Stimulated activated CD8-positive, alpha-beta memory T cell treated with anti-CD3 and anti-CD28 coated beads, Interleukin-4, amount 100 ng/mL, for 1 hour (primary cell): ENCODE measurements at places on chromosomes 13 and 19.

- DNase-seq, result no peak
These were observed 955.1 kb downstream of the DIAPH3 start for GRCh38 chr13:59208405-59209195.

GRCh38 chr19:58330458-58330857 is 3.7 kb downstream of the ZSCAN22 start:
- DNase-seq, result no peak

GRCh38 chr19:37932985-37933936 is 26.3 kb downstream of the SIPA1L3 start:
- no peak for DNase-seq

GRCh38 chr19:18339723-18340122 is 675 bp upstream of the PGPEP1 start:
- no peak for DNase-seq

DNA sequence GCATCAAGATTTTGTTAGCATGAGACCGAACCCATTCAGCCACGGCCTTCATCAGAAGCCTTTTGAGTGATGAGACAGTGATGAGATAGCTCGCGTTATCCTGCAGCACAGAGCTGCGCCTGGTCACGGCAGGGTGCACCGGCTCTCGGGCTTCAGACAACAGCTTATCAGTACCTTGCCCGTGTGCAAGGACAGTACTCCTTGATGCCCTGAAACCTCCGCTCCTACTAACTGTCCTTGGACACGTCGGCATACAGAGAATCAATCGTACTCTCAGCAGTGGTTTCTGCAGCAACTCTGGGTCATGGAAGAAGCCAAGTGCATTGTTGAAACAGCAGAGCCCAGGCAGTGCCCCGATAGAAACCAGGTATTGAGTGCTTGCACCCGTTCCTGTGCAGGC is 40.7 kb downstream of the IRS2 start:
- no peak for DNase-seq

DNA sequence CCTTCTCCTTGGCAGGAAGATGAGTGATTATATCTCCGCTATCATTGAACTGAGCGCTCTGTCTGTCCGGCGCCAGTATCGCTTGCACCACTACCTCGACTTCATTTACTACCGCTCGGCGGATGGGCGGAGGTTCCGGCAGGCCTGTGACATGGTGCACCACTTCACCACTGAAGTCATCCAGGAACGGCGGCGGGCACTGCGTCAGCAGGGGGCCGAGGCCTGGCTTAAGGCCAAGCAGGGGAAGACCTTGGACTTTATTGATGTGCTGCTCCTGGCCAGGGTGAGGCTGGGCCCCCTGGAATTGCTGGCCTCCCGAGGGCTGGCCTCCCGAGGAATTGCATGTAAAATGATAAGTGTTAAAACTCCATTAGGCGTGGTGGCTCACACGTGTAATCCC is 32.1 kb downstream of the CYP4F22 start:
- DNase-seq, result no peak

GRCh38 chr19:13069415-13070359 is 33.0 kb downstream of the LYL1 start:
- DNase-seq, result no peak

GRCh38 chr13:46168783-46169182 is 13.2 kb downstream of the LCP1 start:
- DNase-seq, result no peak

DNA sequence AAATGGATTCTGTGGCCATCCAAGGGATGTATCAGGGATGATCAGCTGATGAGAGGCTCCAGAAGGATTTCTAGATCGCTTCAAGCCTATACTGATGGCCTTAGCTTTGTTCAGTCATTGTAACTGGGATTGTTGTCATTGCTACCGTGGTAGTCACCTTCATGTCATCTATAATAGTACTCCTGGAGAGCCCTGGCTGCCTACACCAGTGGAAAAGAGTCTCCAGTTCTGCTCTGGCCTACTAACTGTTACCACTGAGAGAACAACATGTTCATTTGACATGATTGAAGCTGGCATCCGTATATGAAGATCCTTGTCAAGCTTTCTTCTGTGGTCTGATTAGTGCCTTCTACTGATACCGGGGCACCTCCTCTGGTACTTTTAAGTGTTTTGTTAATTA is 131.3 kb downstream of the B3GLCT start:
- DNase-seq, result no peak

DNA sequence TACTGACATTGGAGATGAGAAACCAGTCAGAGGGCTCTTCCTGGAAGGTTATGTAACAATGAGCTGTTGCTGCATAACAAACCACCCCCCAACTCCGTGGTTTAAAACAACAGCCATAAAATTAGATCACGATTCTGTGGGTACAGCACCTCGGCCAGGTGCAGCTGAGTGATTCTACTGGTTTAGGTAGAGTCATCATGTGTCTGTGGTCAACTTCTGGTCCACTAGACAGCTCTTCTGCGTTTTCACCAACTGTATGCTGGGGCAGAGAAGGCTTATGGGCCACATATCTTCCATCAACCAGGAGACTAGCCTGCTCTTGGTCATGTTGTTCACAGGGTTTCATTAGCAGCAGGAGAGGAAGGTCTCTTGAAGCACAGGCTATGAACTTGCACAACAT is 585.5 kb downstream of the KCTD12 start:
- no peak for DNase-seq

DNA sequence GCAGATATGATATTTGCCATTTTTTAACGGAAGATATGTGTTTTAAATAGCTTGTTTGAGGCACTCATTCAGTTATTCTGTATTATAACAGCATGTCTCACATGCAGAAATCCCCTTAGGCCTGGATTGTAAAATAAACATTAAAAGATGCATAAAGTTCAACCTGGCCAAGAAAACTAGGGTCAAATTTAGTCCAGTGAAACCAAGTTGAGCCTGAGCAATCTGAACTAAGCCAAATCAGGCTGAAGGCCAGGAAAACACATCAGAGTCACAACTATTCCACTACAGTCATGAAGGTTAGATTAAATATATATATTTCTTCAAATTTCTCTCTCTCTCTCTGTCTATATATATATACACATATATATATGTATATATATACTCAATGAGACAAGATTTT is 504.8 kb downstream of the SLITRK1 start:
- DNase-seq, result no peak

- no peak for DNase-seq
These were observed 15.8 kb downstream of the GRIK5 start for GRCh38 chr19:42054205-42054604.

DNA sequence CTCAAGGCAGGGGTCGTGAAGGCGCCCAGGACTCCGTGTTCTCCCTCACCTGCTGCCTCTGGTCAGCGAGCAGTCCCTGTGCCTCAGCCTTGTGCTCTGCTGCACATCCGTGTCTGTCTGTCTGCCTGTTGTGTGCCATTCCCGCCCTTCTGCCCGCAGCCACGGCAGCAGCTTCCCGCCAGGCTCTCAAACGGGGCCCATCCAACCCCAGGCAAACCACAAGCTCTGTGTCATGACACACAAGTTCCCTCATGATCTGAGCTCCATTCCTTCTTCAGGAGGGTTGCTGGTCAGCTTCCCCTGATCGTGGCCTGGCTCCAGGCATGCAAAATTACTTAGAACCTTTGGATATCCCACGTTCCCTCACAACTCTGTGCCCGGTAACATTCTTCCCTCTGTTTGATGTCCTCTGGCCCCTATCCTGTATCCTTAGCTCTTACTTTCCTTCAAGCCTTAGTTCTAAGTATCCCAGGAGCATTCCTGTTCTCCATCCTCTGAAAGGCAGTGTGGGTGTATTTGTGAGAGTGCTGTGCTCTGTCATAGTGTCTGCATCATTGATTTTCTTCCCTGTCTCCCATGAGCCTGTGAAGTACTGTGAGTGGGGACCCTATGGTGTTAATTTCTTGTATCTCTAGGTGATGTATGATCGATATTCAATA is 3.2 kb downstream of the GPR183 start:
- DNase-seq, result no peak

GRCh38 chr13:36190771-36191170 is 23.6 kb downstream of the SOHLH2 start:
- no peak for DNase-seq

GRCh38 chr19:6761053-6761676 is 6.1 kb downstream of the SH2D3A start:
- no peak for DNase-seq

DNA sequence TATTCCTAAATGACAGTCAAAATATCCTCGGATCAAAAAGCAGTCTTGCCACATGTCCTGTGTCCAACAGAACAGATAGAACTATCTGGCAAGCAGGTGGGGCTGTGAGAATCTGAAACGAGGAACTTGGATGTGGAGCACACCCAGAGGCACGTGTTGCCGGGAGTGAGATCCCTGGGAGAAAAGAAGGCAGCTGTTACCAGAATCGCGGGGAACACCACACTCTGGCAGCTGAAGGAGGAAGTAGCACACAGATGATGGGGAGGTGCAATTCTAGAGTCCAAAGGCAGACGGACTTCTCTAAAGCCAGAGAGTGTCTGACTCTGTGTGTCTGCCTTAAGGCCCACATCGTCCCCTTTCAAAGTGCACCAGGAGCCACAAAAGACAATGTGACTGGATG is 22.3 kb downstream of the SLC7A1 start:
- DNase-seq, result no peak

DNA sequence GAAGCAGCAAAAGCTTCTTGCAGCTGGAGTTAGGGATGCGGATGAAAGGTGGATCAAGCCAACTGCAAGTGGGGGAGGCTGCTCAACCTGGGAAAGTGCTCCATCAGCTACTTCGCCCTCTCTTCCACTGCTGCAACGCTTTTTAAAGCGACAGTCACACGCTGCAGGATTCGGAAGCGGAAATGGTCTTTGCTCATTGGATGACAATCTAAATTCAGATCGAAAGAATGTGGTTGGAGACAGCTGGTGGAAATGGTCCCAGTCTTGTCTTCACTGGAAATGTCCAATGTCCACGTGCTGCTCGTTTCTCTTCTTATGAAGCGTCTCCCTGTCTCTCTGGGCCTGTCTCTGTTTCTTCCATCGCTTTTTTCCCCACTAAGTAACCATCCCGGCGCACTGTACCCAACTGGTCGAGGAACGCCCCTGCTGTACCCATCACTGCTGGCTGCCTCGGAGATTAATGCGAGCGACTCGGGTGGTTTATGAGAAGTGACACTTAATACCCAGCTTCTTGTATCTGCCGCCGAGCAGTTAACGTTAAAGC is 2.1 kb upstream of the FGF9 start:
- DNase-seq, result no peak

DNA sequence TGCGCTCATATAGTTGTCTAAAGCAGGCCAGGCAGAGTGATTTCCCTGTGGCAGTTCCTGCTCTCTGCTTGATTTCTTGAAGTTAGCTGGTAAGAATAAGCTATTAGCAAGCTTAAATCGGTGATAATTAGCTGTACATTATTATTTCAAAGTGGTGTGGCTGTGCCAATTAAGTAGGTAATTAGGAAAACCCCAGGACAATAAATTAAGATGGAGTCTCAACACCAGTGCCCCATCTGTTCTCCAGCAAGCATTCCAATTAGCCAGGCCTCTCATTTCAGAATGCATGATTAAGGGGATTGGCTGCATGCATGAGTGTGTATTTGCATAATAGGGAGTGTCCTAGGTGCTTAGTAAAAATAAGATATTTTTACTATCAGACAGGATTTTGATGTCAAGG is 342.3 kb downstream of the GPC5 start:
- no peak for DNase-seq

DNA sequence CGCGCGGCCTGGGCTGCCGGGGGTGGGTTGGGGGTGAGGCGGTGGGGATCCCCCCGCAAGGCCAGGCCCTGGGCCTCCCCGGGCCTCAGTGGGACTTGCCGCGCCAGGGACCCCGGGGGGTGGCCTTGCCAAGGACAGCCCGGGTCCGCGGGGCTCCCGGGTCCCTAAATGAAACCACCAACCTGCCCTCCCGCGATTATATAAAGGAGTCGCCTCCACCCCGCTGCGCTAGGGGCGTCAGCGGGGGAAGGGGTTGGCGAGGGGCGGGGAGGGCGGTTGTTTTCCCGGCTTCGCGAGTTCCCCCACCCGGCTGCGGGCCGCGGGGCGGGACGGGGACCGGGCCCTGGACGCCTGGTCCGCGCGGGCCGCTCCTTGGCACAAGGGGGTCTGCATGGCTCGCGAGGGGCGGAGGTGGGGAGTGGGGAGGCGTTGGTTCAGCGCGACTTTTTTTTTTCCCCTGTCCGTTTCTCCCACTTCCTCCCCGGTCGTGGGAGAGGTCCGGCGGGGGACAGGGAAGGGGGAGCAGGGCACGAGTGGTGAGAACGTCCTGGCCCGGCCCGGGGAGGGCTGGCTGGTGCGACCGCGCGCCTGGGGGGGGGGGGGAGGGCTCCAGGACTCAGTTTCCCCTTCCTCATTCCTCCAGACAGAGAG is 822 bp upstream of the ZBTB7A start:
- no peak for DNase-seq

DNA sequence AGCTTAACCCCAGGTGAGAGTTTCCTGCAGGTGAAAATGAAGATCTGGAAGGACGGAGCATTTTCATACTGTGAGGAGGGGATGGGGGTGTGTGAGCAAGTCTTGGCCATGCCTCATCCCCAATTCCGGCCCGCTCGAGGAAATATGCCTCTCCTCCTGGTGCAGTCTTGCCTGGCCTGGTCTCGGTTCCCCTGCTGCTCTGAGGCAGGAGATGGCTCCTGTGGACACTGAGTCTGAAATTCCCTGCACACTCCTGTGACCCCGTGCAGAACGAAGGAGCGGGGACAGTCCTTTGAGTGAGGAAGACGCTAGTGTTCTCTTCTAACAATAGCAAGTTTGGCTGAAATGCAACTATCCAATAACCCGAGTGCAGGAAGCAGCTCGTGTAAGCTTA is 329 bp upstream of the ZNF439 start:
- no peak for DNase-seq

DNA sequence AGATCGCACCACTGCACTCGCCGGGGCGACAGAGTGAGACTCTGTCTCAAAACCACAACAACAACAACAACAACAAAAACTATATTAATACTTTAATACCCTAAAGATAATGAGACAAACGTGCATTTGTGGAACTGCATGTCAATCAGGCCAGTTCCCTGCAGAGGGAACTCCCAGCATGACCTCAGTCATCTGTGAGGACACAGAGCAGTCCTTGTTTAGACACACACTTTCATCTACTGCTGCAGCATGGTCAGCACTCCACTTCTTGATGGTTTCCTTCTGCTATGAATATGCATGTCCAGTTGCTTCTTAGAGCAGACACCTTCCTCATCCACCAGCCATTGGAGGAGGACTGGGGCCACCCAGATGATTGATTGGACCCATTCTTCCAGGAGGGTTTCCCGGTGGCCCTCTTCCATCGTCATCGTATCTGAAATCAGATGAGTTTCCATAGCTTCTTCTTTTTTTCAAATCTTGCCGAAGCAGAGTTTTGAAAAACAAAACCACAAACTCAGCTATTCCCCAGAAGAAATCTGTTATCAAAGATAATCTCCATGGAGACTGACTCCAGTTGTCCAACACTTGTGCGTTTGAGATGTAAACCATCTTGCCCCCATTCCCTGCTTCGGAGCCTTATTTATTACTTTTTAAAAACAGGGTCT is 26.5 kb downstream of the ZNF607 start:
- no peak for DNase-seq

GRCh38 chr13:101648766-101649487 is 196.5 kb downstream of the ITGBL1 start:
- DNase-seq, result no peak

- DNase-seq, result no peak
These were observed 341.4 kb downstream of the LIG4 start for GRCh38 chr13:107873926-107874325.
